Esophagus muscularis mucosa (tissue), 4 donors: ENCODE measurements at places on chromosomes 12 and 14. TPM values are rescaled to one million over a fixed set of nuclear protein-coding genes. Genes with fewer than 3 reads are reported as not detected.

DNA sequence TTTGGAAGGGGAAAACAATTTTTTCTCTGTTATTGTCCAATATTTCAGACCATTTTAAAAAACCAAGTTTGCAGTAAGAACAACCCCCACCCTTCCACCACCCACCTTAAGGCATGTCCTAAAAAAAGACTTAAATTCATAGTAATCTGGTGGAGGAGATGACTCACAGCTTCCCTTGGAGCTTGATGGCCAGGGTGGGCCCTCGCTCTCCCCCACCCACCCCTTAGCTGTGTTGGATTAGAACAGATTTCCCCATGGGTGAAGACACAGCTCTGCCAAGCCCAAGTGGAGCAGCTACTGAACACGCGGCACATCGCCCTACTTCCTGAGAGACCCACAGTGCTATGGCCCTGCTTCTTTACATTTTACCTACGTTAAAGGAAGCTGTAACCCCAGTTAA, 140.3 kb downstream of the GCH1 start:
- H3K27ac ChIP-seq: no peak overlapping the region
- H3K4me1 ChIP-seq: no peaks in the 10 kb centered on the region
- DNase-seq: no peak
- H3K36me3 ChIP-seq: peaks cover 28% of the 10 kb centered on the region

NEK9 gene
- total RNA-seq: 64.6 TPM

GRCh38 chr12:85017618-85018017, 18.5 kb downstream of the TSPAN19 start:
- H3K27ac ChIP-seq: no peak overlapping the region
- DNase-seq: no peak
- no peaks in the 10 kb centered on the region for H3K36me3 ChIP-seq
- no peaks in the 10 kb centered on the region for H3K4me1 ChIP-seq
- H3K4me3 ChIP-seq: no peak overlapping the region
- no peaks in the 10 kb centered on the region for H3K27me3 ChIP-seq

- no peak for DNase-seq
- no peaks in the 10 kb centered on the region for H3K27me3 ChIP-seq
- H3K4me3 ChIP-seq: peak overlapping the region; percentile 46
- peaks cover 78% of the 10 kb centered on the region for H3K4me1 ChIP-seq
- H3K36me3 ChIP-seq: no peaks in the 10 kb centered on the region
These were observed 60.8 kb downstream of the SAMD4A start for GRCh38 chr14:54627540-54628363.

GSKIP gene
- total RNA-seq: 11.5 TPM

SIX4 gene
- 2.3 TPM for total RNA-seq

GRCh38 chr12:77745624-77746023, 85.1 kb upstream of the NAV3 start:
- H3K4me1 ChIP-seq: no peaks in the 10 kb centered on the region
- DNase-seq: no peak
- H3K4me3 ChIP-seq: no peak overlapping the region
- H3K27me3 ChIP-seq: no peaks in the 10 kb centered on the region
- no peaks in the 10 kb centered on the region for H3K36me3 ChIP-seq

- DNase-seq: no peak
- H3K36me3 ChIP-seq: no peaks in the 10 kb centered on the region
- H3K4me3 ChIP-seq: no peak overlapping the region
- H3K27ac ChIP-seq: no peak overlapping the region
- H3K27me3 ChIP-seq: no peaks in the 10 kb centered on the region
These were observed 4.9 kb downstream of the PTCSC3 start for GRCh38 chr14:36171607-36172006.

GRCh38 chr12:107685360-107686248, at the start of gene PWP1:
TSS of gene PWP1 (plus strand) at chr12:107685799. CDS start at chr12:107685900, 101 bp downstream.
- peaks cover 25% of the 10 kb centered on the region for H3K36me3 ChIP-seq
- H3K27ac ChIP-seq: peak within 1 kb of the TSS; percentile 81
- H3K4me1 ChIP-seq: peaks cover 18% of the 10 kb centered on the region

- H3K4me3 ChIP-seq: no peak overlapping the region
- H3K4me1 ChIP-seq: no peaks in the 10 kb centered on the region
- no peaks in the 10 kb centered on the region for H3K27me3 ChIP-seq
- no peaks in the 10 kb centered on the region for H3K36me3 ChIP-seq
- no peak for DNase-seq
- H3K27ac ChIP-seq: no peak overlapping the region
These were observed 38.5 kb upstream of the SLC6A15 start for GRCh38 chr12:84950971-84951546.

LTB4R2 gene
- total RNA-seq: 2.2 TPM

GRCh38 chr12:26287671-26288381, 92.5 kb downstream of the SSPN start:
- peaks cover 9% of the 10 kb centered on the region for H3K4me1 ChIP-seq
- DNase-seq: no peak
- no peaks in the 10 kb centered on the region for H3K36me3 ChIP-seq
- H3K4me3 ChIP-seq: no peak overlapping the region
- H3K27ac ChIP-seq: no peak overlapping the region

DNA sequence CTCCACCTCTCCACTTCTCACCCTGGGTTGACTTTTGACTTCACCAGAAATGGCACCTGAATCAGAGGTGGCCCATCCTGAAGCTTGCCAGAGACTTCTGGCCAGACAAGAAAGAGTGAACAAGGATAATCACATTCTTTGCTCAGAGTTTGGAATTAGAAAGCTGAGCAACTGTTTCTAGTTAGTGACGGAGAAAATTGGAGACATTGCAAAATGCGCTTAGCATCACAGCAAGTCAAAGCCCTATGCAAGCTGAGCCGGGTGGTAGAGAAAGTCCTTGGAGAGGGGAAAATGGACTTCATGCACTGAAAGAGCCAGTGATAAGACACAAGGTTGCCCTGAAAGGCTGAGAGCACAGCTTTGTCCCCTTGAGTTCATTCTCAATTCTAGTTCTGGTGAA, 161.8 kb downstream of the PAH start:
- H3K27ac ChIP-seq: no peak overlapping the region
- no peak overlapping the region for H3K4me3 ChIP-seq
- no peaks in the 10 kb centered on the region for H3K36me3 ChIP-seq
- H3K4me1 ChIP-seq: peaks cover 12% of the 10 kb centered on the region
- H3K27me3 ChIP-seq: no peaks in the 10 kb centered on the region

LGALS3 gene
- 398 TPM for total RNA-seq

GRCh38 chr12:131671276-131671675, 39.6 kb upstream of the SFSWAP start:
- H3K36me3 ChIP-seq: no peaks in the 10 kb centered on the region
- H3K4me1 ChIP-seq: no peaks in the 10 kb centered on the region
- DNase-seq: no peak
- H3K4me3 ChIP-seq: no peak overlapping the region
